ENCODE measurements at places on chromosomes 2 and 18. TPM values are rescaled to one million over a fixed set of nuclear protein-coding genes. Genes with fewer than 3 reads are reported as not detected.

PMAIP1 gene
- total RNA-seq = not detected

HOXD12 gene
- not detected for total RNA-seq

COL5A2 gene
- 68.9 TPM for total RNA-seq

ABHD1 gene
- 1.5 TPM for total RNA-seq

SLC40A1 gene
- total RNA-seq = 54.6 TPM

IFIH1 gene
- 14.3 TPM for total RNA-seq

CPO gene
- 2.4 TPM for total RNA-seq

MEX3C gene
- 19.2 TPM for total RNA-seq

CHST9 gene
- not detected for total RNA-seq

MYCN gene
- total RNA-seq = not detected

COL6A3 gene
- total RNA-seq = 432 TPM

THSD7B gene
- 3.1 TPM for total RNA-seq

C18orf54 gene
- total RNA-seq = 3.9 TPM

RESP18 gene
- not detected for total RNA-seq

LDLRAD4 gene
- 21.2 TPM for total RNA-seq

TCF23 gene
- not detected for total RNA-seq

PIAS2 gene
- 27.5 TPM for total RNA-seq

GREB1 gene
- total RNA-seq = 5.7 TPM

RAX gene
- not detected for total RNA-seq

SLC30A3 gene
- not detected for total RNA-seq

SERPINB4 gene
- total RNA-seq = not detected

HNMT gene
- total RNA-seq = 135 TPM

ADRA2B gene
- total RNA-seq = 2.1 TPM

GAREM1 gene
- total RNA-seq = 40.9 TPM

NCKAP5 gene
- total RNA-seq = 1.5 TPM

PSD4 gene
- 14.8 TPM for total RNA-seq

EVA1A gene
- 1.9 TPM for total RNA-seq

TFCP2L1 gene
- 4.1 TPM for total RNA-seq

CPLX4 gene
- not detected for total RNA-seq

KCNE4 gene
- 2.9 TPM for total RNA-seq

CLIP4 gene
- total RNA-seq = 92.3 TPM

LANCL1 gene
- 32.1 TPM for total RNA-seq

SP5 gene
- not detected for total RNA-seq

POLR1B gene
- total RNA-seq = 9.9 TPM

ANKRD30BL gene
- not detected for total RNA-seq

LCT gene
- not detected for total RNA-seq

OTOF gene
- total RNA-seq = 0.44 TPM

GLI2 gene
- total RNA-seq = 0.82 TPM

SNRNP200 gene
- total RNA-seq = 67.8 TPM

POTEC gene
- not detected for total RNA-seq

GTF2A1L gene
- total RNA-seq = 2.5 TPM

UGT1A3 gene
- total RNA-seq = not detected

RGPD4 gene
- total RNA-seq = not detected

TSPYL6 gene
- total RNA-seq = not detected

ZBTB7C gene
- 4.1 TPM for total RNA-seq

AP1S3 gene
- 1.3 TPM for total RNA-seq

EMX1 gene
- not detected for total RNA-seq

LAMA1 gene
- total RNA-seq = 1.1 TPM

RAB1A gene
- total RNA-seq = 102 TPM

FHOD3 gene
- total RNA-seq = 4.9 TPM

TXNL4A gene
- total RNA-seq = 53.3 TPM

RRM2 gene
- total RNA-seq = not detected

AQP12B gene
- total RNA-seq = not detected

EPAS1 gene
- 375 TPM for total RNA-seq

RUFY4 gene
- 2.4 TPM for total RNA-seq

APLF gene
- total RNA-seq = 6.6 TPM
